ENCODE measurements at places on chromosomes 7 and 10.

DNA sequence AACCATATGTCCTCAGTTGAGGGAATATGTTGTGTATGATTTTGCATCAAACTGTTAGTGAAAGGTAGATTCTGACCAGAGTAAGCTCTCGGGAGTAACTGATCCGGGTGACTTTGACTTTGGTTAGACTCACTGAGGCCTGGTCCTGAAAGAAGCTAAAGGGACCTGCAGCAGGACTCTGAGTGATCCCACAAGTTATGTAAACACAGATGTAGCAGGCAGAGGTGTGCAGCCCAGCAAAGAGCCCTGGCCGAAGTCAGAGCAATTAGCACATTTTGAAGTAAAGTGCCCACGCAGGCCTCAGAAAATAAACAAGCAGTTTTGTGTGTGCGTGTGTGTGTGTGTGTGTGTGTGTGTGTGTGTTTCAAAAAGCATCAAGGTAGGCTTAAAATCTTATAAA is 245.6 kb upstream of the FERD3L start:
- DNase-seq = no peak

- DNase-seq = no peak
Measured at GRCh38 chr7:102444961-102445673, 11.7 kb downstream of the ORAI2 start.

GRCh38 chr10:76665029-76665428 is 972.6 kb downstream of the KCNMA1 start:
- no peak for DNase-seq

DNA sequence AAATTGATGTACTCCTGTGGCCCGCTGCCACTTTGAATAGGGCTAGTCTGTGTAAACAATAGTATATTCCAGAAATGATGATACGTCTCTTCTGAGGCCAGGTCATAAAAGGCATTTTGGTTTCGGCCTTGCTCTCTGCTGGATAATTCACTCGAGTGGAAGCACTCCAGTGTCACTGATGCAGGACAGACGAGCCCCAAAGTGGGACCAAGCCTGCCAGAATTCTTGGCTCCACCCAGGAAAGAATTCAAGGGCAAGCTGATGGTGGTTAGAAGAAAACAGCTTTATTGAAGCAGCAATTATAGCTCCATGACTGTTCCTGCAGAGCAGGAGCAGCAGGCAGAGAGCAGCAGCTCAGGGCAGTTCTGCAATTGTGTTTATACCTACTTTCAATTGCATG is 717.6 kb downstream of the GRM8 start:
- no peak for DNase-seq

GRCh38 chr7:132680590-132680989 is 104.3 kb upstream of the PLXNA4 start:
- peak; percentile 8 for DNase-seq

GRCh38 chr10:49173201-49173772 is 14.9 kb downstream of the TMEM273 start:
- DNase-seq = no peak
